Activated CD8-positive, alpha-beta memory T cell treated with anti-CD3 and anti-CD28 coated beads for 24 hours (primary cell): ENCODE measurements at places on chromosomes 7 and 10.
A peak's percentile ranks its signal among the peaks of the same experiment; 100 is the strongest.

DNA sequence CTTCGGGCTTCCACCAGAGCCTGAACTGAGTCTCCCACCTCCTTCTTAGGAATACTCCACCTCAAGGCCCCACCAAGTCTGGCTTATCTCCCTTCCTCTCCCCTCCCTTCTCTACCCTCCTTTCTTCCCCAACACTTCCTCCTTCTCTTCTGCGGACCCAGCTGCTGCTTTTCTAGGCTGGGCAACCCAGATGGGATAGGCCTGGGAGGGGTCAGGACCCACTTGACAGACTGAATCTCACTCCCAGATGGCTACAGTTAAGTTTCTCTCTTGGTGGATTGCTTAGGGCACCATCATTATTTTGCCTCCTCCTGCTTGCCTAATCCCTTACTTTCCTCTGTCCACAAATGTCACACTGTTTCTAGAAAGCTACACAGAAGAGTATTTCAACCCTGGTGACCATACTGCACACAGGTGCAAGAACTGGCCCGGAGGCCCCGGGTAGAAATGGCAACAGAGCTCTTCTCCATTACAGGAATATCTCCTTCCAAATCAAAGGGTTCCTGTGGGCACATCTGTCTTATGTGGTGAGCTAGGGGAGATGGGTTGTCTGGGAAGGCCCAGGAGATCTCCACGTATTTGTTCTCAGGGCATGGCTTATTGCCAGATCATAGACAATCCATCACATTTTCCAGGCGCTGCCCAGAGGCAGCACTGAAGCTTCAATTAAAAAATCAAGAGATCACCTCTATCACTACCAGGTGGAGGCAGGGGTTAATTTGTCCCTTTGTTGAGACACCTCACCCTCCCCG is 5.1 kb upstream of the HOXA11 start:
- peak; percentile 54 for DNase-seq

DNA sequence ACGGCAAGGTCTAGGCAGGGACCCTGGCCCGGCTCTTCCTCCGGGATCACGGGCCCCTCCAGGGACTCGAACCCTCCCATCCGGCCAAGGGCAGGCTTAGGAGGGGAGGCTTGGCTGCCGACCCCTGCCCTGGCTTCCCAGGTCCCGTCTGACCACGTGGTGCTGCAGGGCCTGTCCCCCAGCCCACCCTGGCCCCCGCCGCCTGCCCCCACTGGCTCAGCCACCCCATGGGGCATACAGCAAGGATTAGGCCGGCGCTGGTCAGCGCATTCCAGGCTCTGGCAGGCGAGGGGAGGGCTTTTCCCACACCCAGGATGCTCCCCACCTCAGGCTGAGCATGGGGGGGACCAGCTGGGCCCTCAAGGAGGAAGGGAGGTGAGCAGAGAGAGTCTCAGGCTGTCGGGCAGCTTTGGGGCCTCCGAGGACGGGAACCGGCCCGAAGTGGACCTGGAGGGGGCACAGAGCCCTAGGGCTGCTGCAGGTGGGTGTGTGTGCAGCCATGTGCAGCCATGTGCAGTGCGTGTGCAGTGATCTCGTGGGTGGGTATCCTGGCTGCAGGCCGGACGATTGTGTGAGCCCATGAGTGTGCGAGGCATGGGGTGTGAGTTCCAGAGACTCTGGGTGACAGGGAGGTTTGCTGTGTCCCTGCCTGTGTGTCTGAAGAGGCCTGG is 713 bp upstream of the GRIFIN start:
- no peak for DNase-seq

DNA sequence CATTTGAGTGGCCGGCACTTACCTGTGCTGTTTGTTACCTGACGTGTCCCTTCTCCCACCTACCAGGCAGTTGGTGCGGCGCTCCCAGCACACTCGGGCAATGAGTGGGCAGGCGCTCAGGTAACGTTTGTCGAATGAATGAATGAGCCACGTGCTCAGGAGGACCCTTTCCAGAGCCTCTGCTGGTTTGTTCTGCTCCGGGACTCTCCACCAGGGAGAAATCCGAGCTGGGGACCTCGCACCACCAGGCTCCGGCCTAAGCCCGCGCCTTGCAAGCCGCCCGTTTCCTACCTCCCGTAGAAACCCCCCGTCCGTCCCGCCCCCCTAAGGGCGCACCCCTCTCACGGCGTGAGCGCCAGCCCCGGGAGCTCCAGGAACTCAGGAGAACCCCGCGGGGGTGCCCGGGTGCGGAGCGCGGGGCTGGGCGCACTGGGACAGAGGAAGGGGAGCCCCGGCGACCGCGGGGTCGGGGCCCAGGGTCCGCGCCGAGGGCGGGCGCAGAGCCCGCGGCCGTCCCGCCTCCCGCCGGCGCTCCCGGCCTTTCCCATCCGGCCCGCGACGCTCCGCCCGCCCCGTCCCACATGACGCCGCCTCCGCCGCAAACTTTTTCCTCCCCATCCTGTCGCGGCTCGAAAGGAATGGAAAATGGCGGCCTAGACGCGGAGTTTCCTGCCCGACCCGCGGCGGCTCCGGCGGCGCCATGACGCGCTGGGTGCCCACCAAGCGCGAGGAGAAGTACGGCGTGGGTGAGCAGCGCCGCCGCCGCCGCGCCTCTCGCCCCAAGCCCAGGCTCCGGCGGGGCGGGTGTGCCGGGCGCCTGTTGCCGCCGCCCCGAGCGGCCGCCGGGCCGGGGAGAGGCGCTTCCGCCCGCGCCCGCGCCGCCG is at the start of gene DOCK1:
DOCK1 (plus strand) TSS at position 611 of the 884 bp plus-strand sequence; CDS start at position 701, 90 bp downstream.
- DNase-seq: no peak

DNA sequence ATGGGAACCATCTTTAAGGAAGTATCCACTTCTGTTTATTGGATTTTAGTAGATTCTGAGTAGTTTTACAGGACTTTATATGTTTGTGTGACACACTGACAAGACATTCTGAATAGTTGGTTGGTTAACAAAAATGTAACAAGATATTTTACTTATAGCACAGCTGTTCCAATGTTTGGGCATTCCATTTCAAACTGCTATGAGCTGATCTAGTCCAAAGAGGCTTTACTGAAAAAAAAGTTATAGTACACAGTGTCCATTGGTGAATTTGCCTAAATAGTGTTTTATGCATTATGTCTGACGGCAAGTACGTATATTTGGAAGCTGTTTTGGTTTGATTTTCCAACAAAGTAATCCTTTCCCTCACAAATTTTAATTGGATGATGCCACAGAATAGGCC is 99.1 kb downstream of the SAMD9 start:
- DNase-seq: no peak

DNA sequence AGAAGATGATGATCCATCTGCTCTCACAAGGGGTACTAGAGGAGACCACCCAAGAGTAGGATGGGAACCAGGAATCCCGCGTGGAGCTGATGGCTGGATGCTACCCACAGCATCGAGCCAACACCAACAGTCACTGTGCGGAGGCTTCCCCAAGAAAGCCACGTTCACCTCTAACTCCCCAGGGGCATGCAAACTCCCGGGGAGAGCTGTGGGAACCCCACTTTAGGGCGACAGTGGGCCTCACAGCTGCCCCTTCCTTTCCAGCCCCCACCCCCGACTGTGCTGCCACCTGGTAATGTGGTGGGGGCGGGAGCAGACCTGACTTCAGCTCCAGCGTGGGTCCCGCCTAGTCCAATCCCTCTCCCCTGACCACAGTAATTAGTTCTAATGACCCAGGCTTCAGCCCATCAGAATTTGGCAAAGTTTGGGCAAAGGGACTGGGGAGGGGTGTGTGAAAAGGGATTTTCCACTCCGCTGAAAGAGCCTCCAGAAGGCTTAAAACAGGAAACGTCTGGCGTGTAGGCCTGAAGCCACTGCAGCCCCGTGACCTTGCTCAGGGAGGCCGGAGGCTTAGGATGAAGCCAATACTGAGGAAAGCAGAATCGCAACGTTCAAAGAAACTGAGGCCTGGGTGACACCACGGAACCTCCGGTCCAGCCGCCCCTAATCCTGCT is 20.3 kb downstream of the ASB13 start:
- no peak for DNase-seq
